Bronchial epithelial cell (primary cell): ENCODE measurements at places on chromosomes 4 and X.

DNA sequence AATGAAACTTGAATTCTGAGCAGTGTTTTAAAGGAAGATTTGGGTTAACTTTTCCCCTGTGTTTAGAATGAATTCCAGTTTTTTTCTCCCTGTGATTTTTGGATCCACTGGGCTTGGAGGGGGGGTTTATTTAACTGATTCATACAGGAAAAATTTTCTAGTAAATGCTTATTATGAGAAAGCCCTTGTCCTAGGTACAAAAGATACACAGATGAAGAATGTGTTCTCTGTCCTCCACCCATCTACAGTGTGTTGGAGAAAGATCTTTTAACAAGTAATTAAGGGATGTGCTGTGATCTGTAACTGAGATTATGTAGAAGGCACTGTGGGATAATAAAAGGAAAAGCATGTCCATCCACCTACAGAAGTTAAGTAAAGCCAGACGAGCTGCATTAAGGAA lies 103.9 kb downstream of the STIM2 start:
- no peak for DNase-seq

DNA sequence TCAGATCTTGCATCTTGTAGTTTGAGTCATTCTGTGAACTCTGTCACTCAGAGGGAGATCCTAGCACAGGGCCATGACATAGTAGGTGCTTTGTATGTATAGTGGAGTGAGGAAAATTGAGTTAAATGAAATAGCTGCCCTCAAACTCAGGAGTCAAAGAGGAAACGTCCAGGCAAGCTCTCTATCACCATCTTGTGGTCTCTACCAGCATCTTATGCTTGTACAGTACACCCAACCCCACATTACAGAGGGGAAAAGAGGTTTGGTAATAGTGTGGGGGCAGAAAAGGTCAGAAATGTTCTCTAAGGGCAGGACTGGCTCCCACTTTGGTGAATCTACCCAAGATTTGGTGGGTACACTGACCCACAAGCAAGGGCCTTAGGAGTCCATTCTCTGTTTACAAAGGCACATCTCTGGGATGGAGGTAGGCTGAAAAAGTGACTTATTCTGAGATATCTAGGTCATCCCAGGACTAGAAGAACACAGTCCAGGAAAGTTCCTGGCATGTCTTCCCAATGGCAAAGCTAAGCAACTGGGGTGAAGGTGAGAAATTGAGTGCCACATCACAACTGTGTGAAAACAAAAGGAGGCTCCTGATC lies 131.8 kb downstream of the OR13H1 start:
- DNase-seq: peak; percentile 3

DNA sequence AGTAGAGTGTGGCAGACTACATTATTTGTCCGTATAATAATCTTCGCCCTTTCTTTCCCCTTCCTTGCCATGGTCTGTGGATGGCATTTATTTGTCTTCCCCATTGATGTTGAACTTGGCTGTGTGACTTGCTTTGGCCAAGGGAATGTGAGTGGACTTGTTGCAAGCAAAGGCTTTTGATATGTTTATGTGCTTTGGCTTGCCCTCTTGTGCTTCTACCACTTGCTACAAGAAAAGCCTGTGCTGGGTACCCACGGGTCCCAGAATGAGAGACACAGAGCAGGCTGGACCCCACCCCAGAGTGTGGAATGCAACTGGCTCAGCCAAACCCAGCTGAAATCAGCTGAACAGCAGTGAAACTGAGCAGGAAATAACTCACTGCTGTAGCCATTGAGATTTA lies 63.0 kb downstream of the FAM184B start:
- peak; percentile 10 for DNase-seq

DNA sequence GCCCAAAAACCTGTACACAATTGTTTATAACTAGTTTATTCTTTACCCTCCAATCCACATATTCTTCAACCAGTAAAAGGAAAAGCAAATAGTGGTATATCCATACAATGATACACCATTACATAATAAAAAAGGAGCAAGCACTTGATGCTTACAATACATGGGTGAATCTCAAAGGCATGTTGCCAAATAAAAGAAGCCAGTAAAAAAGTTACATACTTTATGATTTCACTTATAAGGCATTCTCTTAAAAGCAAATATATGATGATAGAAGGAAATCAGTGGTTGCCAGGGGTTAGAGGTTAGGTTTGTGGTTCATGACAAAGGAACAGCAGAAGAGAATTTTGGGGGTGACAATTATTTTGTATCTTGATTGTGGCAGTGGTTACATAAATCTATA lies 896.1 kb upstream of the LCORL start:
- DNase-seq: peak; percentile 49

GRCh38 chr4:182297659-182298058 lies 54.5 kb downstream of the TENM3 start:
- no peak for DNase-seq

- no peak for DNase-seq
Measured at GRCh38 chrX:96683997-96684338, 674 bp upstream of the DIAPH2 start.

- DNase-seq: peak; percentile 58
Measured at GRCh38 chr4:109721033-109721432, 8.8 kb downstream of the PLA2G12A start.

DNA sequence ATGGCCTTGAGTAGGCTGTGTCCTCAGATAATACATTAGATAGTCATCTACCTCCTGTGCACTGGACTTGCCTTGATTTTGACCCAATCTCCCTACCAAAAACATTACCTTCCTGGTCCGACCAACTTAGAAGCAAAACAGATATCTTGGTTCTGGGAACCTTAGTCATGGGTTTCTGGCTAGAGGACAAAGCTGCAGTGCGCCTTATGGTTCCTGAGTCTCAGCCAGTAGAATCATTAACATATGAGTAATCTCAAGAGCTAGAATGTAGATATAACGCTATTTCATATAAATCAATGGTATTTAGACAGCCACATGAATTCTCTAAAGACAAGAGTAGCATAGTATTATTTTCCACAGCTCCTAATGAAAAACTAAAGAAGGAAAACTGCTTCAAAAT lies 83.1 kb downstream of the GRIA3 start:
- DNase-seq: no peak

DNA sequence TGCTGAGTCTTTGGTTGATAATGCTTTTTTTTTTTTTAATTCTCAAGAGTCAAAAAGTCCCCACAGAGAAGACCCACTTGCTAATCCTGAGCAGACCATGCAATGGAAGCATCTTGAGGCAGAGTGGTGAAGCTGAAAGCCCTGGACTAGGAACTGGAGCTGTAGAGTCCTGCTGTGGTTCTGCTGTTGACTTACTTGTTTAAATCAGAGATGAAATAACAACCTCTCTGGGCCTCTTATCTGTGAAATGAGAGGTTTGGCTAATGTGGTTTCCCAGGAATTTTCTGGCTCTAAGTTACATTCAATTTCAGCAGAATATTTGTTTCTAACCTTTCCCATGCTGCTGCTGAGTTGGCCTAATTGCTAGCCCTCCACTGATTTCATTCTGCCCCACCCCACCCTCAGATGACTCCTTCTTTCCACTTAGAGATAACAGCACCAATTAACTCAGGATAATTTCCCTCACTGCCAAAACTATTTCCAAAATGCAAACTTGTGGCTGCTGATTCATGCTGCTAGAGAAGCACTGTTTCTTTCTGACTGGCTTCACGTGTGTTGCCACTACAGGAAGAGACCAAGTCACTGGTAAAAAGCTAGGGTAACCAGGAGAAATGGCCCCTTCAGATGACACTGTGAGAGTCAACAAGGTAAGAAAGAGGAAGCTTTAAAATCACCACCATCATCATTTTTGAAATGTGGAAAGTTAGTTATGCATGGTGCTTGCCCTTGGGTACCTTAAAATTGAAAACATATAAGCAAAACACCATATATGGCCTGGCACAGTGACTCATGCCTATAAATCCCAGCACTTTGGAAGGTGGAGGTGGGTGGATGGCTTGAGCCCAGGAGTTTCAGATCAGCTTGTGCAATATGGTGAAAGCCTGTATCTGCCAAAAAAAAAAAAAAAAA lies 326.4 kb downstream of the DCHS2 start:
- peak; percentile 76 for DNase-seq

DNA sequence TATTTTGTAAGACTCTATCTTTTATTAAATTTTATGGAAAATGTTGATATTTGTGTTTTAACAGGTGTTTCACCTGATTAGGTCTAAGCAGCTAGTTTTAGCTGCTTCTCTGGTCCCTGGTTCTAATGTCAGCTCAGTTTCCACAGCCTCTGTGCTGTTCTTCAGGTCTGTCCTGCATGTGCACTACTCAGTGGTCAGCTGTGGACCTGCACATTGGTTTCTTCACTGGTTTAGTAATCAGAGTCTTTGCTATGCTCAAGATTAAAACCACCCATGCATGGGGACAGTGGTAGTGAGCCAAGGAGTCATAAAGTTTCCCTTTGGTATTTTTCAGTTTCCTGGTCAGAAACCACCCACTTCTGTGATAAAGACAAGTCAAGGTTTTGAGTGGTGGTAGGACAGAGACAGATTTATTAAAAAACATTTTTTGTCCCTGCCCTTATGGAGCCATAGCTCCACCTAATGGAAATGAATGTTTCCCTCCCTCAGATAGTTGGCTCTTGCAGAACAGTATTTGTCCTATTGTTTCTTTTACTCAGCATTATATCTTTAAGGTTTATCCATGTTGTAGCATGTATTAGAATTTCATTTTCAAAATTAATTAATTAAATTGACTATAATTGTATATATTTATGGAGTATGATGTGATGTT lies 36.8 kb upstream of the VBP1 start:
- peak; percentile 17 for DNase-seq

DNA sequence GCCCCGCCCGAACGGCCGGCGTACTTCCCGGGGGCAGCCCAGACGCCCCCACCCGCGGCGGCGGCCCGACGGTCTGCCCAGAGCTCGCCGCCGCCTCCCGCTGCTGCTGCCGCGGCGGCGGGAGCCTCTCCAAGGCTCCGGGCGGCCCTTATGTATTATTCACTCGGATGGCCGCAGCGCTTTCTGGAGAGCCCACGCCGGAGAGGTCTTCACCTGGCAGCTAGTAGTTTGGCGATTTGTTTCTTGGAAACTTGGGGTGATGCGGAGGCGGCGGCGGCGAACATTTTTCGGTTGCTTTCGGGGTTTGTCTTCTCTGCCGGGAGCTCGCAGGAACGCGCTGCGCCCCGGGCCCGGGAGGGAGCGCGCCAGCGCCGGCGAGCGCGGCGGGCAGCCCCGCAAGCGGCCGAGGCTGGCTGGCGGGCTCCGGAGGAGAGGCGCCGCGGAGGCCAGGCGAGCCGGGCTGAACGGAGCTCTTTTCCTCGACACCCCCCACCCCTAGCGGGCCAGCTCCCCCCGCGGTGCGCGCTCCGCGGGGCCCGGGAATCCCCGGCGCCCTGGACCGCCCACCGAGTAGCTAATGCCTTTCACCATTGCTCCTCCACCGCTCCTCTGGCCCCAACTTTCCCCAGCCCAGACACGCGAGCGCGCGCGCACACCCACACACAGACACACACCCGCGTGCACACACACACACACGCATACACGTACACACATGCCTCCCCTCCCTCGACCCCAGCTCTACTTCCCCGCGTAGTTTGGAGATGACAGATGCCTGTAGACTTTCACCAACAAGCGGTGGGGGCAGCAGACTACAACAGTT lies 113.5 kb downstream of the DHX15 start:
- no peak for DNase-seq

DNA sequence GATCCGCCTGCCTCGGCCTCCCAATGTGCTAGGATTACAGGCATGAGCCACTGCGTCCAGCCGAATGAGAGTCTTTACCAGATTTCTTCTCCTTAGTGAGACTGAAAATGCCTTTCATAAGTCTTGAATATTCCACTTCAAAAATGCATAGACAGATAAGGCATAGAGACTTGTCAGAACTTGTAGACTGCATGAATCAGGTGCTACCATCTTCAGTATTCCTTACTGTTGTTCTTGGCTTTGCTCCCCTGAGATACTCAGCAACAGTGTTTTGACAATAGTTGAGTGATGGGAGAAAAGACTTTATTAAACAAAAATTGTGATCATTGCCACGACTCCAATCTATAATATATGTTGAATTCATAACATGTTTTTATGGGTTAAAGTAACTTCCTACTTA lies 11.0 kb downstream of the TKTL2 start:
- peak; percentile 86 for DNase-seq

DNA sequence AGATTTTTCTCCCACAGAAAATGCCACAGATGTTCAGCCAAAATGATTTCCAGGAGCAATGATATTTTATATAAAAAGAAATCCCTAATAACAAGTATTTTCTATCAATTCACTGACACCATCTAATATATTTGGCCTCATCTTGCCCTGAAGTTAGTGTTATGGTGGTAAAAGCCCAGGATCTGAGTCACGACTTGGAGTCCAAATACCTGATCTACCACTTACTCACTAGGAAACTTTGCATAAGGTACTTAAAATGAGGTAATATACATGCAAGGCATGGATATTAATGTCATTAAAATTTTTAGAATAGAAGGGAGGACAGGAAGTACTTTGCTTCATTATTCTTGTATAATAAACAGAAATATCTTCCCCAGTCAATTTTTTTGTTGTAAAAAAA lies 16.3 kb downstream of the PPP3CA start:
- DNase-seq: peak; percentile 87

- peak; percentile 71 for DNase-seq
Measured at GRCh38 chr4:113646442-113646822, 115.1 kb downstream of the CAMK2D start.

DNA sequence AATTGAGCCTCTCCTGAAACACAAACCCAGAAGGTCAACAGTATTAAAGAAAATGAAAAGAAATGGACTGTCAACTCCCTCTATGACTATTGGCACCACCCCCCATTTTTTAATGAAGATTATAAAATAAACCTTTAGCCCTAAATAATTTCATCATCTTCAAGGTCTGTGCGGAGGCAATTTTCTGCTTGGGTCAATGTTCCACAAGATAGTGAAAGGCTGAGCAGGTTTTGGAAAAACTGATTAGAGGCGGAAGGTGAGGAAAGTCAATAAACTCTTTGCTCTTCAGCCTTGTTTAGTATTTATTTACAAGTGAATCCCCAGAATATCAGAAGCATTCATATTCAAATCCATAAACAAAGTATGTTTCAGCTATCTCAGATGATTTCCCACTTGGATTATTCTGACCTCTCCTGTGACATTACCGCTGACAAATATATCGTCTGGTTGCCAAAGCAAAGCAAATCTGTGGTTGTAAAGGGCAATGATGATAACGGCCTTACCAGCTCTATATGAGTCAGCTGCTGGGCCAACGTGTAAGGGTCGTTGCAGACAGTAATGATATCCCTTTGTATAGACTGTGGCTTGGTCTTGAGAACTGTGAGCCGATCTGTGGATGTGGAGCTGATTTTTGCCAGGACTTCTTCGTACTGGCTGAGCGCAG lies 24.0 kb downstream of the RASGEF1B start:
- DNase-seq: no peak

GRCh38 chr4:165394275-165394674 lies 15.5 kb downstream of the CPE start:
- DNase-seq: peak; percentile 79

DNA sequence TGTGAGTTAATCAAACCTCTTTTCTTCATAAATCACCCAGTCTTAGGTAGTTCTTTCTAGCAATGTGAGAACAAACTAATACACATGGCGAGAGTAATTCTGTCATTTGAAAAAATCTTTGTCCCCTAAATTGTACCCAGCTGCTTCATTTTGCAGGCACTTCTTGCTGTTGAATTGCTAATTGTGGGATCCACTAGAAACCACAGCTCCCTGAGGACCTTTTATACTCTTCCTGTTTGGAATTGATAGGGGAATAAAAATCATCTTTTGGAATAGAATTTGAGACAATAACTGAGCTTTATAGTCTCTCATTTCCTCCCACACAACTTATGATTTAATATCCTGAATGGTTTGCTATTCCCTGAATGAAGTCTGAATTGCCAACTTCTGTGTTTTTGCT lies 170.2 kb downstream of the PACRGL start:
- DNase-seq: no peak
